HL-60 (cell line): ENCODE measurements at places on chromosomes 5 and 9.

DNA sequence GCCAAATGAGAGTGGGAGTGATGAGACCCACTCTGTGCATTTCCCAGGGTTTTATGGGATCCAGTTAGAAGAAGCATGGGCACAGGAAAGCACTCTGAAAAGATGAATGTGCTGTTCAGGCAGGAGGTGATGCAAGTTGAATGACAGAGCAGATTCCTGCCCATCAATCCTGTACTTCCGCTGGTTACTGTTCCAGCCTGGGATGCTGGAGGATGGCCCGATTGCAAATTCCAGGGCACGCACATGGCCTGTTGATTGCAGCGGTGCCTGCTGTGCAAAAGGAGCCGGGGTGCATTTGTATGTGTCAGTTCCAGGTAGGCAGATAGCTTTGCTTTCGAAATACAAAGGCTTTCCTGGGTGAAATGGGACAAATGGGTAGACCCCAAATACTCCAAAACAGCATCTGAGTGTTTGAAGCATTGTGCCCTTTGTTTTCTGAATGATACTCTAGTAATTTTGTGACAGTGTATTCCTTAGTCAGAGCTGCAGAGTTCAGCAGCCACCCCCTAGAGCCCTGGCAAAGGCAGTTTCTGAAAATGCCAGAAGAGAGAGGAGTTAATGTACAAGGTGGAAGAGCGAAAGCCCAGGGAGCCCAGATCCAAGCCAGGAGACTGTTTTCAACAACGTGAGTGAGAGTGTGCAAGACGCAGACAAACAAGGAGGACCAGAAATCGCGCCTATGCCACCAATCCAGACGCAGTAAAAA, 454.2 kb upstream of the CLINT1 start:
- DNase-seq: no peak

DNA sequence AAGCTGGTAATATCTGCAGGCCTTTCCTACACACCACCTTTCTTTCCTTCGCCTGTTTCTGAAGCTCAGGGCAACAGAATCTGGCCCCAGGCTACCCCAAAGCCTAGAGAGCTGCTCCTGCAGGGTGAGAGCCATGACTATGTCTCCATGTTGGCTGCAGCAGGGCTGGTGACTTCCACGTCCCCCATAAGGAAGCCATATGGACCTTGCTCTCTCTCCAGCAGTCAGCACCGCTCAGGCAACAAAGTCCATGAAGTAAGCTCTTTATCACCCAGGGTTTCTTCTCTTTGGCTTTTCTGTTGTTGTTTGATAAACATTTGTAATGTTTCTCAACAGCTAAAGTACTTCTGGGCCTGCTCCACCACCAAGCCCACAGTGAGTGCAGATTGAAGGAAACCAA, 125.2 kb downstream of the SLIT3 start:
- DNase-seq: no peak

DNA sequence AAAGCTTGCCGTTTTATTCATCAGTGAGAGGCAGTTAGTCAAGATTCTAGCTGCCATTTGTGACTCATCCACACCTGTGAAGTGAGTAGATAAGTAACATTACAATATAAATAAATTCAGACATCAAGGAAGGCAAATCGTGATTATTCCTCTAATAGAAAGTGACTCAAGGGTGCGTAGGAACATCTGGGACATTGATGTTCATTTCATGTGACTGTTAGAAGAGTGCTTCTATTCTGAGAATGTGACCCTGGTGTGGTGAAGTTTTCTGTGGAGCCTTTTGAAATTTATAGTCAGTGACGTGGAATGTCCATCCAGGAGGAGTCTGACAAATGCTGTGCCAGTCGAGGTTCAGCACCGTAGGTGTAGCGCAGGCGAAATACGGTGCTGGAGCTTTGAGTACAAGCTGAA, 48.4 kb upstream of the FAM240B start:
- DNase-seq: no peak

- DNase-seq: no peak
Measured at GRCh38 chr5:160263326-160263855, 34.1 kb downstream of the FABP6 start.

- DNase-seq: no peak
Measured at GRCh38 chr5:34692786-34693185, 36.7 kb downstream of the RAI14 start.

GRCh38 chr5:125410537-125411070, 664.2 kb upstream of the ZNF608 start:
- DNase-seq: no peak

DNA sequence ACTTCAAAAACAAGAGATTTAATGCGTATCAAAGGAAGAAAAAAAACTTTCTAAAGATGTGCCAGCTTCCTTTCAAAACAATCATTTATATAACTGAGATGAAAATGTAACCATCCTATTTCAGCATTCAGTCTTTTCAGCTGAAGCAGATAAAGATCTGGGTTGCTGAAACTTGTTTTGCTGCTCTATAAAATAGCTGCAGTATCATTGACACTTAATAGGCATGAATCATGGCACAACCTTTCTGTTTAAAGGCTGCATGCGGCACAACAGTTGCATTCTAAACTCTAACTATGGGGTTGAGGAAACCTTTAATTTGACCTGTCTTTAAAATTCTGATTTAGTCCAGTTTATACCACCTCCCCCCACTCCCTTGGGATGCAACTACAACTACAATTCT, 196.7 kb downstream of the MPDZ start:
- no peak for DNase-seq

DNA sequence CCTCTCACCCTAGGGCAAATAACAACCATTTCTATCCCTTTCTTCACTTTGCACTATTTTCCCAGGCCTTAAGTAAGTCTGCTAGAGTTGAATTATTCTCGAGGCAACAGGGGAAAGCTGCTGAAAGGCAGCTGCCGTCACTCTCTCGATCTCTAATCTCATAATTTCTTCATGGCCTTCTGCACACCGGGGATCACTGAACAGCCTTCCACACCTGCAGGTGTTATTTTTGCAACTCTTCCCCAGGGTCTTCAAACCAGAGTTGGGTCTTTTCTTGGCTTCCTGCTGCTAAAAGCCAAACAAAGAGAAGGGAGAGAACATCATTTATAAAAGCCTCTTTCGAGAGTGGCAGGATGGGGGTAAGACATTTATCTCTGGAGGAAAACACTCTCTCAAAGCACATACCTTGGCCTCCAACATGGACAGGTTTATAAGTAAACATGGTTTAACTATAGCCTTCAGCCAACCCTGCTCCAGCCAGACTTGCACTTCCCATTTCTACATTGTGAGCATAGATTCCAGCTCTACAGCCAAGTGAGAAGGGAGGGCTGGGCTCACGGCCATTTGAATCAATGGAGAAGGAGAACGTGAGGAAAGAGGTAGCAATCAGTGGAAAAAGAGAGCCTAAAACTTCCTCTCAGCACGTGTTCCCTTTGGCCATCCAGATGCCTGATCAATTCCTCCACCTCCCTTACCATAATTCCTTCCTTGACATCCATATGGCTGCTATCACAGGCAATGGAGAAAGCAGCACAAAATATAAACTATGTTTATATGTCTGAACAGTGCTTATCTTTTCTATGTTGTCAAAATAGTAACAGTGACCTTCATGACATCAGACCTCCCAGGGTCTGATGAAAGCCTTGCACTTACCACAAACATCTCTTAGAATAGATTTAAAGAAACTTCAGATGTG, 464.9 kb downstream of the TLE1 start:
- DNase-seq: no peak

DNA sequence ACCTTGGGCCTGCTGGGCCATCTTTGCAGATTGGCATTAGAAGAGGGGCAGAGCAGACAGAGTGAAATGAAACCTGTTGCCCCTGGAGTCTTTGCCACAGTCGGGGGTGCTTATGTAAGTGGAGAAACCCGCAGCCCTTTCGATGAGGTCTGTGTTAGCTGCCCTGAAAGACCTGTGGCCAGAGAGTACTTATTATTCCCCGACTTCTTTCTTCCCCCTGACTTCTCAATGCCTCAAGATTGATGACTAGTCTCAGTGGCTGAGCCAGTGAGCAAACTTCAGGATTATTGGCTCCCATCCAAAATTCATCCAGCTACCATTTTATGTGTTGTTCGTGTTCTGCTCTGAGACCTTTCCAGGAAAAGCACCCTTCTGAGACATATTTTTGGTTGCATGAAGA, 7.6 kb downstream of the NTRK2 start:
- DNase-seq: no peak

- no peak for DNase-seq
Measured at GRCh38 chr5:28313321-28313951, 1275.0 kb upstream of the CDH9 start.

DNA sequence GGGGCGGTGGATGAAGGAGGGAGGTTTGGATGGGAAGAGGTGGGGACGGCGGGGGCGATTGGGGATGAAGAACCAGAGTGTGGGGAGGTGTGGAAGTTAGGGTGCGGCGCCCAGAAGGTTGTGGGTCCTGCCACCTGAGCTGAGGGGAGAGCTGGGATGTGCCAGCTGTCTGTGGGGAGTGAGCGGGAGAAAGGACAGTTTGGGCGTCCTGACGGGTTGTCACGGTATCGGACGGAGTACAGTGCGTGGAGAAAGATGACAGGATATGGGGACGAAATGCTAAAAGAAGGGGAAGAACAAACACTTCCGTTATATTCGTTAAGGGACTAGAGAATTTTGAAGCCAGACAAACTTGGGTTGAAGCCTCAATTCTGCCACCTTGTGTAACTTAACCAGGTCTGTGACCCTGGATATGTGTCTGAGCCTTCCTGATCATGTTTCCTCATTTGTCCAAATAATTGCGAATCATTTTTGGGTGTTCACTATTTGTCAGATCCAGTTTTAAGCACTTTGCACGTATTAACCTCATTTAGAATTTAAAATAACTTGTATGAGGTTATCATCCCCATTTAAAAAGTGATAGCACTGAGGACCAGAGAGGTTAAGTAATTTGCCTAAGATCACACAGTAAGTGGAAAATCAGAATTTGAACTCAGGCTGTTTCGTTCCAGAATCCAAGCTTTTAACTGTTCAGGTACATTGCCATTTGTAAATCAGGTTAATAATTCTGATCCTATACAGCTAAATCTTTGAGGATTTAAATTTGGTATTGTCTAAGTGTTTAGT, 689 bp downstream of the CNTRL start:
- peak; percentile 62 for DNase-seq

- no peak for DNase-seq
Measured at GRCh38 chr5:29382780-29383179, 1810.7 kb upstream of the CDH6 start.

GRCh38 chr5:66869347-66869746, 273.2 kb downstream of the MAST4 start:
- no peak for DNase-seq

GRCh38 chr5:60229691-60230185, 336.2 kb upstream of the PDE4D start:
- DNase-seq: no peak

- no peak for DNase-seq
Measured at GRCh38 chr5:36237751-36238150, 4.0 kb downstream of the NADK2 start.

DNA sequence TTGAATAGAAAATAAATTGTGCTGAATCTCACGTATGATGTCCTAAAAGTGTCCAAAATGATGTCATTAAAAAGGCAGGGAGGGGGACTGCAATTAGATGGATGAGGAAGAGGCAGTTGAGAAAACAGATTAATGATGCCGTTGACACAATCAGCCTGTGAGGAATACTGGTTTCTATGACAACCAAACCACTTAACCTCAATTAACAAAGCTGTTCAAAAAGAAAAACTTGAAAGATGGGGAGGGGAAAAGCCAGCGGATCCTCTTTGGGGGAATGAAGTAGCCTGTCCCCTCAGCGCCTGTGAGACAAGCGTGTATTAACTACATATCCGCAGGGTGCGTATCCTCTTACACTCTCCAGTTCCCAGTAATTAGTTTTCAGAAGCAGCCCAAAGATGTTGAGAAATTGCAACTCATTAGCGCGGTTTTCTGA, 160.7 kb downstream of the TTC39B start:
- no peak for DNase-seq

- no peak for DNase-seq
Measured at GRCh38 chr5:160452795-160453194, 31.1 kb downstream of the PTTG1 start.

DNA sequence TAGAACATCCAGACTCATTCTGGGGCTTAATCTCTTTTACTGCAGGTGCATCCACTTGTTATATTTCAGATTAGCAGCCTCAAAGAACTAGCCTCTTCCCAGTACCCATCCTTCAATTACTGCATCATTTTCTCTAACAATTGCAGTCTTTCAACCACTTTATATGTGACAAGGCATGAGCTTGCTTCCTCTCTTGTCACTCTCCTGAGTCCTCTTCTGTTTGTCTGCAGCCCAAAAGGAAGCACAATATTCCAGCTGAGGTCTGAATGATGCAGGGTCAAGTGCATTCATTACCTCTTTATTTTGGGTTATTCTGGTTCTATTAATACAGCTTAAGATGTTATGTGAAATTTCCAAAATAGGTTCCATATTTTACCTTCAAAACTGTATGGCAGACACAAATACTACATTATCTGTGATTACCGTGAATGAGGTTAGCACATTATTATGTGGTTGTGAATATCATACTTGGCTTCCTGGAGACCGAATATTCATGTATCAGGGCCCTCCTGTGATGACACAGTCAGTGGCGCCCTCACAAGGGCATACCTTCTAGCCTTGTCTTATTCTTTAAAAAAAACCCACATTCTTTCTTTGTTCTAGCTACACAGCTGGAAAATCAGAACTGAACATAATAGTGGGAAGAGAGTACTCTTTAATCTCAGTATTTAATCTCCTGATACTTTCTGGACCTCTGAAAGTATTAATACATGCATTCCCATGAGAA, 323.8 kb downstream of the PDE4D start:
- no peak for DNase-seq

DNA sequence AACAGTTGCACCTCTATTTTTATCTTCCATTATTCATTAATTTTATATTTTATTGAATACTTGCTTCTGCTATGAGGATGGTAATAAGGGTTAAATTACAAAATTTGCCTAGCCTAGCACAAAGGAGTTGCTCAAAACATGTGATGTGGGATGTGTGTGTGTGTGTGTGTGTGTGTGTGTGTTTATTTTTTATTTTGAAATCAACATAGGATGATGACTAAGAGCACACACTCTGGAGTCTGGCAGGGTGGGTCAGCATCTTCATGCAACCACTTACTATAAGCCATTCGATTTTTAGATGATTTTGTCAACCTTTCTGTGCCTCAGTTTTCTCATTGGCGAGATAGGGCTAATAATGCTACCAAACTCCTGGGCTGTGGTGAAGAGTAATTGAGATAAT, 57.7 kb upstream of the MAMDC2 start:
- no peak for DNase-seq

GRCh38 chr9:137406876-137407589, 15.9 kb downstream of the EXD3 start:
- peak; percentile 54 for DNase-seq

- no peak for DNase-seq
Measured at GRCh38 chr9:93890436-93890935, 64.7 kb downstream of the BARX1 start.

GRCh38 chr5:138849439-138849838, 25.7 kb downstream of the LRRTM2 start:
- no peak for DNase-seq
